Neural crest cell (in vitro differentiated cells): ENCODE measurements at places on chromosomes 16 and 17. TPM values are rescaled to one million over a fixed set of nuclear protein-coding genes. Genes with fewer than 3 reads are reported as not detected.

- peaks cover 10% of the 10 kb centered on the region for H3K4me1 ChIP-seq
- DNase-seq, result no peak
- H3K4me3 ChIP-seq, result no peak overlapping the region
These were observed 929.8 kb downstream of the KCNJ2 start for GRCh38 chr17:71099003-71099714.

GRCh38 chr17:81090361-81091136, 55.6 kb downstream of the BAIAP2 start:
- no peaks in the 10 kb centered on the region for H3K36me3 ChIP-seq
- no peak for DNase-seq
- no peaks in the 10 kb centered on the region for H3K27me3 ChIP-seq
- peaks cover 30% of the 10 kb centered on the region for H3K4me1 ChIP-seq
- H3K27ac ChIP-seq, result no peak overlapping the region

DNA sequence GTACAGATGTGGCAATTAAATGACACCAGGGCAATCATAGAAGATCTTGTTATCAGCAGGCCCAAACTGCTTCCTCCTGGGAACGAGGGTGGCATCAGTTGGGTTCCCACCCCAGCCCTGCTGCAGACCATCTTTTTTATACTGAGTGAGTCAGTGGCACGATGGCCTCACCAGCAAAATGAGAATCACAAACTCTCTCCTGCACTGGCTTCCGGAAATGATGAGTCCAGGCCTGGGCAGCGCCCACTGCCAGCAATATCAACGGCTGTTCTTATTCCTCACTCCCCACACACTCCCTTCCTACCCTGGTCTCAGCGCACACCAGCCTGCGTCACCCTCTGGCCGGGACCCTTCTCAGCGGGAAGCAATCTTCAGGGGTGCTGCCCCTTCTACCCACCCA, 340.3 kb downstream of the FOXL1 start:
- H3K27ac ChIP-seq, result no peak overlapping the region
- DNase-seq, result no peak
- no peaks in the 10 kb centered on the region for H3K36me3 ChIP-seq
- H3K27me3 ChIP-seq, result no peaks in the 10 kb centered on the region
- H3K4me1 ChIP-seq, result peaks cover 21% of the 10 kb centered on the region

DNA sequence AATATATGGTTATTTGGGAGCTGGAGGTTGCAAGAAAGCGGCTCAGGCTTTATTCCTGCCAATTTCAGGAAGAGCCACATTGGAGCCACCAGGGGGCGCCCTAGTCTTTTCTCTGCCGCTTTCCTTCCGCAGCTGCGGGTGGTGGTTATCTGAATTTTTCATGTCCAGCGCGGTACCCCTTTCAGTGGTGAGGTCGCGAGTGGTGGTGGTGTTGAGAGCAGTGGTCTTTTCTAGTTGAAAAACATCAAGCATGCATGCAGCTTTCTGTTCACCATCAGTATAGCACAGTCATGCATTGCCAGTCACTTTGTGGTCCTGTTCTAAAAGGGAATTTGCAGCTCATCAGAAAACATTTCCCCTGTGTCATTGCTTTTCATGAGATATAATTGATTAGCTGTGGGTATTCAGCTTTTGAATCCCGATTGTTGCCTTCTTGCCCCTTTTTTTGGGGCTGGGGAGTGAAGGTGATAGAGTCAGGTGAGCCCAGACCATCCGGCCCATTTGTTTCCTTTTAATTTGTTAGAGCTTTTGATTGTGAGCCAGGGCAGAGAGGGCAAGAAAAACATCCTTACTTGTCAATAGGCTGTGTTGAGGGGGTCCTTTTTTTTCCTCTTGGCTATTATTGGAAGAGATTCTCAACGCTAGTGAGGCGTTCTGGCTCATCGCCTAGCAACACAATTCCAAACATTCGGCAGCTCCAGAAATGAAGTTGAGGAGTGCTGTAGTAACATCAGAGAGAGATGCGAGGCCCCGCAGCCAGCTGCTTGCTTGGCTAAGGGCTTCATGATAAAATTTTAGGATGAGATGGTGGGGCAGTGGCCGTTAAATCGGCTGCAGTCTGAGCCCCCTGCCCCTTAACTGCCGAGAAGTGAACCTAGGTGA, 119.0 kb downstream of the SNX29 start:
- peaks cover 3% of the 10 kb centered on the region for H3K36me3 ChIP-seq
- peaks cover 85% of the 10 kb centered on the region for H3K27me3 ChIP-seq
- H3K4me1 ChIP-seq, result peaks cover 58% of the 10 kb centered on the region
- peak; percentile 70 for DNase-seq
- H3K27ac ChIP-seq, result peak overlapping the region; percentile 36
- H3K4me3 ChIP-seq, result peak overlapping the region; percentile 17

- DNase-seq, result no peak
- H3K36me3 ChIP-seq, result no peaks in the 10 kb centered on the region
- no peak overlapping the region for H3K4me3 ChIP-seq
- H3K27me3 ChIP-seq, result peaks cover 61% of the 10 kb centered on the region
- H3K4me1 ChIP-seq, result peaks cover 6% of the 10 kb centered on the region
- H3K27ac ChIP-seq, result no peak overlapping the region
These were observed 166.6 kb upstream of the CIBAR2 start for GRCh38 chr16:85278839-85279238.

DNA sequence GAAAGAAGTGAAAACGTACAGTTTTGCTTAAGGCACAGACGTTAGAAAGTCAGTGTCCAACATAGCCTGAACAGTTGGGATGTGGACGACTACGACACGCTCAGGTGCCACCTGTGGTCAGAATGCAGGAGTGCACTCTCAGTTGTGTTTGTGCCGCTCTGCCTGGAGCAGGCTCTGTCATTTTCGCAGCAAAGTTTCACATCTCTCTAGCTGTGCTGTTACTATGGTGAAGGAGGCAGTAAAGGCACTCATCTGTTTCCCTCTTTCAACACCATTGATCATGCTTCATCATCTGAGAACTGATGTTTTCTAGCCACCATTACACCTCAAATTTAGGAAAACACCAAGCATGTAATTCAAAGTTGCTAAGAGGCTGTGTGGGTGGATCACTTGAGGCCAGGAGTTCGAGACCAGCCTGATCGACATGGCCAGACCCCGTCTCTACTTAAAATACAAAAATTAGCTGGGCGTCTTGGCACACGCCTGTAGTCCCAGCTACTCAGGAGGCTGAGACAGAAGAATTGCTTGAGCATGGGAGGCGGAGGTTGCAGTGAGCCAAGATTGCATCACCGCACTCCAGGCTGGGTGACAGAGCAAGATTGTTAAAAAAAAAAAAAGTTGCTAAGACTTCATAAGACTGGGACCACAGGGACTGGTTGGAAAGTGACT, 44.9 kb upstream of the DNAJA2 start:
- H3K36me3 ChIP-seq, result no peaks in the 10 kb centered on the region
- peaks cover 12% of the 10 kb centered on the region for H3K4me1 ChIP-seq
- no peaks in the 10 kb centered on the region for H3K27me3 ChIP-seq
- no peak overlapping the region for H3K4me3 ChIP-seq
- no peak overlapping the region for H3K27ac ChIP-seq
- peak; percentile 35 for DNase-seq

CCL7 gene
- not detected in 2 replicates for total RNA-seq
